ENCODE measurements at places on chromosomes 1 and 21.
A peak's percentile ranks its signal among the peaks of the same experiment; 100 is the strongest.

- DNase-seq: no peak
Observed at GRCh38 chr1:47181955-47182675, 7.7 kb downstream of the PDZK1IP1 start.

GRCh38 chr1:34884961-34885360, 25.4 kb upstream of the SMIM12 start:
- no peak for DNase-seq

DNA sequence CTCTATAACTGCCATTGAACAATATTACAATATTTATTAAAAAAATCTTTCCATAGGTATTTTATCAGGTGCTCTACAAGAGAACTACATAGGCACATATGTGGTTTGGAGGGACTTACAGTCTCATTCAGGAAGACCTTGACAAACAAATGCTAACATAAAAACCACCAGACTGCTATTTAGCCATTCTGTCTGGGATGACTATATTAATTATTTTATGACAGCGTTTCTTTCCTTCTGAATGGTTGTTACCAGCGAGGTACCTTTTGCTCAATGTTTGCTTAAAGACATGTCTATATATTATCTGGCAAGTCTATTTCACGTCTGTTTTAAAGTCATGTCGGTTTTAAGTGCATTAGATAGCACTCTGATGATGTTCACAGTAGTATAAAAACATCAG, 69.7 kb downstream of the RUNX1 start:
- no peak for DNase-seq

DNA sequence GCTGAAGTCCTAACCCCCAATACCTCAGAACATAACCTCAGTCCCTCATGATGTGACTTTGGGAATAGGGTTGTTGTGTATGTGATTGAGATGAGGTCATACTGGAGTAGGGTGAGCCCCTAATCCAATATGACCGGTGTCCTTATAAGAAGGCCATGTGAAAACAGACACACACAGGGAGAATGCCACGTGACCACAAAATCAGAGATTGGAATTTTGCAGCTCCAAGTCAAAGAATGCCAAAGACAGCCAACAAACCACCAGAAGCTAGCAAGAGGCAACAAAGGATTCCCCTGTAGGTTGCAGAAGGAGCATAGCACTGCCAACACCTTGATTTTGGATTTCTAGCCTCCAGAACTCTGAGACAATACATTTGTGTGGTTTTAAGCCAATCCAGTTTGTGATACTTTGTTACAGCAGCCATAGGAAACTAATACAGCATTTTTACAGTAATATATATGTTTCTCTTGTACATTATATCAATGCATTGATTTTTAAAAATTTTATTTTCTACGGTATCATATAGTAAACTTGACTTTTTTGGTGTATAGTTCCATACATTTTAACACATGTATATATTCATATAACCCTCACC, 5.4 kb downstream of the ZSWIM5 start:
- no peak for DNase-seq

- no peak for DNase-seq
Observed at GRCh38 chr1:228900886-228901392, 165.7 kb downstream of the RHOU start.

GRCh38 chr1:195495720-195496635, 1112.3 kb downstream of the KCNT2 start:
- no peak for DNase-seq

GRCh38 chr1:211531194-211532087, 39.5 kb upstream of the RD3 start:
- no peak for DNase-seq

- DNase-seq: no peak
Observed at GRCh38 chr1:89673251-89673650, 40.3 kb downstream of the LRRC8C start.

- DNase-seq: no peak
Observed at GRCh38 chr1:115142616-115143015, 53.3 kb upstream of the TSPAN2 start.

DNA sequence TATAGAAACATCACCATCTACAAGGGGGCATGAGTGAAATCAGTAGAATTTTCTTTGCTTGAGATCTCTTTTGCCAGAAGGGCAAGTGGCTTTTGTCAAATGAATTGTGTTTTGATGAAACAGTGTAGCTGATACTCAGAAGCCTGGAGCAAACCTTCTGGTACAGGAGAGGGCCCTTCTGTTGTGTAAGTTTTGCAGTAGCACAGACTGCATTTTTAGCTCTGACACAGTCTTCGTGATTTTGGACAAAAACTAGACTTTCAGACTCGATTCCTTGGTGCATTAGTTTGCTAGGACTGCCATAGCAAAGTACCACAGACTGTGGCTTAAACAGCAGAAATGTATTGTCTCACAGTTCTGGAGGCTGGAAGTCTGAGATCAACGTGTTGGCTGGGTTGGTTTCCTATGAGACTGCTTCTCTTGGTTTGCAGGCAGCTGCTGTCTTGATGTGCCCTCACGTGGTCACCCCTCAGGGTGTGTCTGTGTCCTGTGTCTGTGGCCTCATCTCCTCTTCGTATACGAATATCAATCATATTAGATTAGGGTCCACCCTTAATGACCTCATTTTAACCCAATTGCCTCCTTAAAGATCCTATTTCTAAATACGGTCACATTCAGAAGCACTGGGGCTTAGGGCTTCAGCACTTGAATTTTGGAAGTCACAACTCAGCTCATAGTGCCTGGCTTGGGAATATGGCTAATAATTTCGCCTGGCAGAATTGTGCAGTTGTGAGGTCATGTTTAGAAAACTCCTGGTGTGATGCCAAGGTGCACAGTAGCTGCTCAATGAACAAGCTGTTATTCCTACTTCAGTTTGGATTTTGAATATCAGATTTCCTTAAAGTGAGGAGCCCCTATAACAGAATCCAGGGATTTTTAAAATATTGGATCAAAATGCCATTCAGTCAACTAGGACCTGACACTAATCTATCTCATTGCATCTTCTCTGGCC, 21.2 kb upstream of the DISC1 start:
- DNase-seq: no peak

- no peak for DNase-seq
Observed at GRCh38 chr1:119366424-119366823, 2.2 kb upstream of the HAO2 start.

DNA sequence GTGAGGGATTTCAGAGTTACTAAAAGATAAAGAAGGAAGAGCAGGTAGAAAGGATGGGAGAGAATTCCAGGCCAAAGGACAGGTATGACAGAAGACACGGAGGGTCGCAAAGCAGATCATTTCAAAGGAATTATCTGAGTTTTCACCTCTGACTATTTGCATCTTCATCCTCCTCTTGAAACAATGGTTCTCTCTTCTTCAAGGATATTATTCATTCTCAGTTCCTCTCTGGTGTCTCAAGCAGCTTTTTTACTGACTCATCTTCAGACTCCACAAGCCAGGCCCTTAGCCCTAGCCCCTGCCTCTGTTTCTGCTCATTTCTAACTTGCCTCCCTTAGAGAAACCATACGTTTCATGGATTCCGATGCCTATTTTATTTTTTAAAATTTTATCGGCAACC, 15.0 kb downstream of the DDX59 start:
- DNase-seq: no peak

- no peak for DNase-seq
Observed at GRCh38 chr1:201294876-201295275, 11.6 kb downstream of the PKP1 start.

- DNase-seq: no peak
Observed at GRCh38 chr1:7948960-7949359, 8.3 kb upstream of the TNFRSF9 start.

- DNase-seq: no peak
Observed at GRCh38 chr1:186292875-186293274, 82.2 kb downstream of the TPR start.

DNA sequence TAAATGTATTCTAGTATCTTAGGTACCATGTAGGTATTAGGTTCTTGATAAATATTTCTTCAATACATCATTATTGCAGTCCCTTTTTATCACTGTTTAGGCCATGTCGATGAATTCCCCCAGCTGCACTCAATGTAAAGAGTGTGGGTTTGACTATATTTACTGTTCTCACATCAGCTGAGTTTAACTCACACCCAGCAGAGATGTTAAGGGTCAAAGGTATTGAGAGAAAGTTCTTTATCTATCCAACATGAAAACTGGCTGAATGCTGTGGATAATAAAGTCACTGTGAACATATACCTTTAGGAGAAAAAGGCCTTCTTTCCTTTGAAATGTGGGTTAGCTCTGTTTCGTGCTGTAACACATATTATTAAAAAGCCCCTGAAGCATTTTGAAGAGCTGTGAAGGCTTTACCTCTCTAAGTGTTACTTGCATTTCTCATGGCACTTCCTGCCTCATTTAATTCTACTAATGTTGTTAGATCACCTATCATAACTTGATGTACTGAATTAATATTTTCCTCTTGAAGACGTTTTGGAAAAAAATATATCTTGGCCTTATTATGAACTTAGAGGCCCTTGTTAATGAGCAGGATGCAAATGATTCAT, 19.1 kb upstream of the LYST start:
- DNase-seq: no peak

DNA sequence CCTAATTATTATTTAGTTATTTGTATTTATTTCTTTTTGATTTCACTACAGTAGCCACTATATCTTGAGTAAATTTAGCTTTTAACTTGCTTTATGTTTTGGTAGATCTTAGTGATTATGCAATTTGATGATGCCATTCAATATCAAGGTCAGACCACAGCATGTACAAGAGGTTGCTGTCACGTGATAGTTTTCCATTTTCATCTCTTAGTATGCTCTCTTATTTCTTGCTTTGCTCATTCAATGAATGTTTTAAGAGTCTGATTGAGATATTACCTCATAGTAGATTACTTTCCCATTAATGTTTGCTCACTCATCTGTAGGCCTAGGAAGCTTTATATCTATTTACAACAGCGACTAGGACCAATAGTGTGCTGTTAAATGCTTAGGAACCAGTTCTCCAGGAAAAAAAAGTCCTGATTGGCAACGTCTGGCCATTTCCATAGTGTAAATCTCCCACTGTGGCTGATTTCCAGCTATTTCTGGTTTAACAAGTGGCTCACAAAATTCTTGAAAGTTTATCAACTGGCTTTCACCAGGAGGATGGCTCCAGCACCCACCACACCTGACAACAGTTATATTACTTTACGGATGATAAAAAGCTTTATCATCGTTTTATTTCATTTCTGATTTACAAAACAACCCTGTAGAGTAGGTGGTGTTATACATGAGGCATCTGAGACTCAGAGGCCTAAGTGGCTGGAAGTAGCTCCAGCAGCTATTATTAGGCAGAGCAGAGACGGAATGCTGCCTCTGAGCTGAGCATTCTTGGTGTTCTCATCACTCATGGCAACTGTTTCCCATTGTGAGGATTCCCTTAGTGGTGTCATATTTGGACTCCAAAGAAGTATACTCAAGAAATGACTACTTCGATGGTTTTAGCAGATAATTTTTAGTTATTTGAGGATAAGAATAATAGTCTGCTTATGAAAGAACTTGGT, 235.2 kb downstream of the DISC1 start:
- DNase-seq: no peak

- peak; percentile 71 for DNase-seq
Observed at GRCh38 chr1:41382480-41383090, 21.4 kb downstream of the FOXO6 start.

- no peak for DNase-seq
Observed at GRCh38 chr1:29706936-29707335, 470.6 kb downstream of the PTPRU start.

DNA sequence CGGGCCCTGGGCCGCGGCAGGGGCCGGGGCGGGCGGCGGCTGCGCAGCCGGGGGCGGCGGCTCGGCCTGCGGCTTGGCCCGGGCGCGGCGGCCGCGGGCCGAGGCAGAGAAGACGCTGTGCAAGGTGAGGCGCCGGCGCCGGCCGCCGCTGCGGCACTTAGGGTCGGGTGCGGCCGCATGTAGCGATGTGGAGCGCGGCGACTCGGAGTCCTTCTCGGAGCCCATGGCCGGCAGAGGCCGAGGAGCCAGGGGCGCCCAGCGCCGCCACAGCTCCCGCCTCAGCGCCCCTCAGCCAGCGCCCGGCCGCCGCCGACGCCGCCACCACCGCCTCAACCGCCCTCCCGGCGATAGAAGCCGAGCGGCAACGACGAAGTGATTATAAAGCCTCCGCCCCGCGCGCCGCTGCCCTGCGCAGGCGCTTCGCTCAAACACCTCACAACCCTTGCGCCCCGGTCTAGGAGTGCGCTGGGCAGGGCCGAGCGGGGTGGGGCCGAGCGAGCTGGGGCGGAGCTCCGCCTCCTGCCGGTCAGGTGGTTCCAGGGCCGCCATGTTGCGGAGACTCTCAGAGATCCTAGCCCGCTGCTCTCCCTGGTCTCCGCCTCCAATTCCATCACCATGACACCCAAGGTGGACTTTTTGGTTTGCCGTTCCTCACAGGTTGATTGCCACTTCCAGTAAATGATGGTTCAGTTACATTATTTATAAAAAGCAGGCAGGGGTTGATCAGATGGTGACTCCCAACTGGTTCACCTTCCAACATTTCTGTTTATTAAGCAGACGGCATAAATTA, at the start of gene RNF19B:
TSS of gene RNF19B (minus strand) at position 349 of the 790 bp plus-strand sequence. CDS start at position 225, 124 bp downstream.
- peak; percentile 97 for DNase-seq

DNA sequence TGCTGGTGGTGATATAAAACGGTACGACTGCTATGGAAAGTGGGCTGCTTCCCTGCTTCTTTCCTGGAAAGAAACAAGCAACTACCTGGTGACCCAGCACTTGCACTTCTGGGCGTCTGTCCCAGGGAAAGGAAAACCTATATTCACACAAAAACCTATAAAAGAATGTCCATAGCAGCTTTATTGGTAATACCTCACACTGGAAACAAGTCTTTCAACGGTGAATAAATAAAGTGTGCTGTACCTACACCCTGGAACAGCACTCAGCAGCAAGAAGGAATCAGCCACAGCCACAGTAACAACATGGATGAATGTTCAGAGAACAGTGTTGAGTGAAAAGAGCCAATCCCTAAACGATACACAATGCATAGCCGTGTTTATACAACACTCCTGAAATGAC, 19.9 kb downstream of the SLC19A1 start:
- DNase-seq: no peak

- DNase-seq: peak; percentile 81
Observed at GRCh38 chr1:153968000-153968363, 280 bp downstream of the CREB3L4 start.

- no peak for DNase-seq
Observed at GRCh38 chr1:26553942-26554682, 24.6 kb downstream of the RPS6KA1 start.

DNA sequence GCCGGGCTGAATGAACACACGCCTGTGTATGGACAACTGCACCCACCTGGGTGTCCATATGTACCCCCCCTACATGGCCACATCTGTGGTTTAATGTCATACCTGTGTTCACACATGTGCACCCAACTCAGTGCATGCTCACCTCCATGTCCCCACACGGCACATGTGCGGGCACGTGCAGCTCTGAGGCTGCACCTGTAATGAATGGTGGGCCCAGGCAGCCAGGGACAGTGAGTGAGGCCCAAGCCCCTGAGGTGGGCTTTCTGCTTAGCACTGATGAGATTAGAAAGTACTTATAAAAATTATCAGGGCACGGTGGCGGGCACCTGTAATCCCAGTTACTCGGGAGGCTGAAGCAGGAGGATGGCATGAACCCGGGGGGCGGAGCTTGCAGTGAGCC, 42.5 kb upstream of the CSF3R start:
- no peak for DNase-seq

- DNase-seq: peak; percentile 48
Observed at GRCh38 chr1:225440380-225441221, 12.8 kb upstream of the LBR start.
